OCI-LY7 (cell line): ENCODE measurements at places on chromosomes 13 and 19.

GRCh38 chr19:29483641-29483920, 42.2 kb upstream of the VSTM2B start:
- DNase-seq, result no peak

GRCh38 chr13:19382111-19382510, 179.2 kb downstream of the TPTE2 start:
- DNase-seq, result no peak

- DNase-seq, result no peak
These were observed 67.7 kb upstream of the SERP2 start for GRCh38 chr13:44305917-44306370.

DNA sequence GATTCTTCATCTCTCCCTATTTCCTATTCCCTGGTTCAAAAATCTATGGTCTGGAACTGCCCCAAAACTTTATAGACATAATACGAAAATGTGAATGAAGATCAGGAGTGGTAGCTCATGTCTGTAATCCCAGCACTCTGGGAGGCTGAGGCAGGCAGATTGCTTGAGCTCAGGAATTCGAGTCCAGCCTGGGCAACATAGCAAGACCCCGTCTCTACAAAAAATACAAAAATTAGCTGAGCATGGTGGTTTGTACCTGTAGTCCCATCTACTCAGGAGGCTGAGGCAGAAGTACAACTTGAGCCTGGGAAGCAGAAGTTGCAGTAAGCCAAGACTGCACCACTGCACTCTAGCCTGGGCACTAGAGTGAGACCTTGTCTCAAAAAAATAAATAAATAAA, 35.1 kb downstream of the UGGT2 start:
- DNase-seq, result no peak

DNA sequence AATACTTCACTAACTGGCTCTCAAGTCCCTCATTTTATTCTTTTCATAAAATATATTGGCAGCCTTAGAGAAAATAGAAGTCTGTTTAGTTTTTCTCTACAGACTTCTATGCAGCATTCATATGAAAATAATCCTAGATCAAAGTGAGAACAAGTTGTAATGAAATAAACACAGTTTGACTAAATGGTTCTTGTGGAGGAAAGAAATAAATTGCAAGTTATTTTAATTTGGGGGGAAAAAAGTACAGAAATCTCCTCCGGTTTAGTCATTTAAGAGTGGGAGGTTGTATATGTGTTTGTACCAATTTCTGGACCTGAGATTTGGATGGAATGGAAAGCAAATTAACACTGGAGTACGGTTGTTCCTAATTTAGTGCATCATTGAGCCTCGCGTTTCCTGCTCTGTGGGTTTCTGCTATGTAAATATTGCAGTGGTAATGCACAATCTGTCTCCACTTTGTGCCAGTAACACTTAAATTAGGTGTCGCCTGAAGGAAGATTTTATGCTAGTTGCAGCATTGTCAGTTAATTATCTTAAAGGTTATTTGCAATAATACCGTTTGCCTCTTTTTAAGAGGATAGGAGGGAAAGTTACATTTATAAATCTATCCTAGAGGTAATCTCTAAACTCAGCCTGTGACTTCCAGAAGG, 100.2 kb downstream of the ZIC5 start:
- DNase-seq, result peak; percentile 18

DNA sequence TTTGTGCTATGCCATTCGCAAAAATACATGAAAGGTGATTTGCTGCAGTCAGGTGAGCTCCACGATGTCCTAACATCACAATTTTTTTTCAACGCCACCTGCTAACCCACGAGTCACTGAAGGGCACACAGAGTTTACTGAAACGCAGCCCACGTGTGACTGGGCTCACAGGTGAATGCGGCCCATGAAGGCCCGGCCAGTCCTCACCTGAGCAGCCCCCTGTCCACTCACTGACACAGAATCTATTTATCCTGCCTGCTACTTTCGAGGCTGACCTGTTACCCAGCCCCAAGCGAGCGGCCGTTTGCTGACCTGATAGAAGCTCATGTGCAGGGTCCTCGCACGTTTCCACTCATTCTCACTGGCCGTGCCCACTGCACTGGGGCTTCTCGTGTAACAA, 121.9 kb upstream of the SOX1 start:
- DNase-seq, result no peak

GRCh38 chr19:33521480-33522370, at the start of gene PEPD:
PEPD (minus strand) TSS chr19:33521791; CDS start chr19:33521760, 31 bp downstream.
- peak; percentile 90 for DNase-seq

- DNase-seq, result no peak
These were observed 54.9 kb downstream of the KCNRG start for GRCh38 chr13:50070186-50070585.
